Stimulated activated CD4-positive, alpha-beta T cell treated with anti-CD3 and anti-CD28 coated beads, TNF-alpha, amount 100 ng/mL, for 1 hour (primary cell): ENCODE measurements at places on chromosomes 7 and 10.

DNA sequence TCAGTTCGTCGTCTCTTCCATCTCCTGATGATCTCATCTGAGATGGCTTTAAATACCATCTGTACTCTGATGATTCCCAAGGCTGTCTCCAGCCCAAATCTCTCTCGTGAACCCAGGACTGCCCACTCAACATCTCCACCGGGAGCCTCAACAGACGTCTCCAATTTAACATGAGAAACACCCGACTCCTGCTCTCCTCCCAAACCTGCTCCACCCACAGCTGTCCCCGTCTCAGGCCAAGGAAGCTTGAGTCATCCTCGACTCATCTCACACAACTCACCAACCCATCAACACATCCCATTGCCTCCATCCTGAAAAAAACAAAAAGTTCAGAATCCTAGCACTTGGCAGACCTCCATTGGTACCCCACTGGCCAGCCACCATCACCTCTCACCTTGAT lies 29.7 kb upstream of the CALN1 start:
- no peak for DNase-seq

DNA sequence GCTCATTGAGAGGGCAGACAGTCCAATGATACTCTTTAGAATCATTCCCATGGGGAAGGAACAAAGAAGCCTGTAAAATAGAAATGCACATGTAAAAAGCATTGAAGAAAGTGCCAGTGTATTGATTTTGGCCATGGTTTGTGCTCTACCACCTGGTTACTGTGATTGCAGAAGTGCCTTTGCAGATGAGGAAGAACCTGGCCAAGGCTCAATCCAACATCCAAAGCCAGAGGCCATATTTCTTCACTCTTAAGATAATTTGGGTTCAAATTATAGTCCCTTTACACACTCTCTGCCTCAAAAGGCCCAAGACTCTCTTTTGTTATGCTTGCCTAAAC lies 122.1 kb downstream of the EGFR start:
- no peak for DNase-seq

DNA sequence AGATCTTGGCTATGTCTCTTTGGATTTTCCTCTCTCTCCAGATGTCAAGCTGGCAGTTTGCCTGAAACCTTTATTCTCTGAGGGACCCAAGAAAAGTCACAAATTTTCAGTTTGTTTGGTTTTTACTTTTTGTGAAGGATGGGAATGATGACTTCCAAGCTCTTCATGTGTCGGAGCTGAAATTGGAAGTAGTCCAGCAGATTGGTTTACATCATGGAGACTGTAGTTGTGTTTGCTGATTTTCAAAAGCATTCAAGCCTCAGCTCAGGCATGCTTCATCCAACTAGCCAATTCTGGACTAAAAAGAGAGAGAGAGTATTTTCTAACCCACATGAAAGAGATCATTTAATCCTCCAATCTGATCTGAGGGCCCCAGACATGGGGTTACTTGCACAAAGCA lies 326.2 kb upstream of the AUTS2 start:
- DNase-seq, result no peak

- no peak for DNase-seq
Observed at GRCh38 chr7:4523219-4523618, 158.9 kb upstream of the FOXK1 start.

GRCh38 chr10:23694446-23694920 lies 255.6 kb downstream of the OTUD1 start:
- no peak for DNase-seq

GRCh38 chr7:20722941-20723340 lies 63.7 kb downstream of the SP8 start:
- no peak for DNase-seq
